ENCODE measurements at places on chromosomes 7 and 10.

- H3K27me3 ChIP-seq = peaks cover 28% of the 10 kb centered on the region
- H3K4me3 ChIP-seq = no peak overlapping the region
- no peak overlapping the region for H3K27ac ChIP-seq
- no peaks in the 10 kb centered on the region for H3K36me3 ChIP-seq
Measured at GRCh38 chr7:23938937-23939552, 229.0 kb downstream of the STK31 start.

GRCh38 chr7:146375170-146375569 is 258.6 kb downstream of the CNTNAP2 start:
- no peaks in the 10 kb centered on the region for H3K27me3 ChIP-seq
- no peak overlapping the region for H3K27ac ChIP-seq
- no peaks in the 10 kb centered on the region for H3K36me3 ChIP-seq
- no peak for DNase-seq
- H3K4me1 ChIP-seq = no peaks in the 10 kb centered on the region
- no peak overlapping the region for H3K4me3 ChIP-seq

DNA sequence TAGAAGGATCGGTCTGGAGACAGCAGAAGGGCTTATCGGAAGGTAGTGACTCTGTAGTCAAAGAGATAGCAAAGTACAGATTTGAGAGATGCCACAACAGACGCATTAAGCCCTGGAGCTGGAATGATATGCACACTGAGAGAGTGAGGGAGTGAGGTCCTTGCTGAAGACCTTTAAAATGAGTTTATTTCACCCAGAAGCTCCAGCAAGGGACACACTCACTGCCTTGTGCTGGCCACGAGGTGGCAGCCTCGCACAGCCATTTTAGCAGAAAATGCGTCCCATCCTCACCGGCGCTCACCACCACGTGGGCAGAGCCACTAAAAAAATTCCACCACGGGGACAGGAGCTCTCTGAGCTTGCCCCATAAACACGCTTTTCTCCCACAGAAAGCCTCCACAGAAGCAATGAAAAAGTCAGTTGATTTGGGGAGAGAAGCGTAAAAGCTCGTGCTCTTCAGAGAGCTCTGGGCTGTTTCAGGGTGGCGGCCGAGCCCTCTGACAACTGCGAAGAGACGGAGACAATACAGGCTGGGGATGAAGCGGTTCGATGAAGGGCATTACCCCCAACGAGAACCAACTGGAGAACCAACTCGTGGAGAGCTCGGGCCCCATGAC is 163.0 kb upstream of the KLF14 start:
- H3K4me1 ChIP-seq = peaks cover 86% of the 10 kb centered on the region
- H3K4me3 ChIP-seq = peak overlapping the region; percentile 56
- peak overlapping the region; percentile 91 for H3K27ac ChIP-seq
- peak; percentile 78 for DNase-seq
- peaks cover 83% of the 10 kb centered on the region for H3K36me3 ChIP-seq

- no peak overlapping the region for H3K4me3 ChIP-seq
- peak; percentile 77 for DNase-seq
- H3K27me3 ChIP-seq = peaks cover 25% of the 10 kb centered on the region
- H3K4me1 ChIP-seq = peaks cover 18% of the 10 kb centered on the region
- H3K27ac ChIP-seq = no peak overlapping the region
Measured at GRCh38 chr10:30687698-30688213, 58.2 kb upstream of the LYZL2 start.

DNA sequence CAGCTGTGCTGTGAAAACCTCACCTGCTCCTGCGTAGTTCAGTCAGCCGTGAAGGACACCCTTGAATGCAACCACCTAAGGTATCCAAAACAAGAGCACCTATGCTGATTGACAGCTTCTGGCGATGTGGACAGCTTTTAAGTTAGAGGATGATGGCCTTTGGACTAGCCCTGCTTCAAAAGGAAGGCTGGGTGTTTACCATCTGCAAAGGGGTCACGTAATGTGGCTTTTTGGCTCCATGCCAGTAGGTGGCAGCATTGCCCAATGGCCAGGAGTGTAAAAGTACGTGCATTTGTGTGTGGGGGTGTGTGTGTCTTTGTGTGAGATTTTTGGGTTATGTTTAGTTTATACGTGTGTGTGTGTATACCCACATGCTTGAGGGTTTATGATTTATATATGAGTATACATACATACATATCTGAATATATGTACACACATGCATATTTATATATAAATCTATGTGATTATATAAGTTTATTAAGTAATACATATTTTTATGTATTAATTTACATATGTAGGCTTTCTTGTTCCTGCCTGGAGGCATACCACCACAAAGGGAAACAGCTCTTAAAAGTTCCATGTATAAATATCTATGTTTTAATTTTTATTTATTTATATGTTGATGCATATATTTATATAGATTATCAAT is 236.3 kb upstream of the ANKRD30A start:
- peak; percentile 43 for DNase-seq
- no peak overlapping the region for H3K27ac ChIP-seq
- no peaks in the 10 kb centered on the region for H3K27me3 ChIP-seq
- H3K4me1 ChIP-seq = no peaks in the 10 kb centered on the region
- no peaks in the 10 kb centered on the region for H3K36me3 ChIP-seq

DNA sequence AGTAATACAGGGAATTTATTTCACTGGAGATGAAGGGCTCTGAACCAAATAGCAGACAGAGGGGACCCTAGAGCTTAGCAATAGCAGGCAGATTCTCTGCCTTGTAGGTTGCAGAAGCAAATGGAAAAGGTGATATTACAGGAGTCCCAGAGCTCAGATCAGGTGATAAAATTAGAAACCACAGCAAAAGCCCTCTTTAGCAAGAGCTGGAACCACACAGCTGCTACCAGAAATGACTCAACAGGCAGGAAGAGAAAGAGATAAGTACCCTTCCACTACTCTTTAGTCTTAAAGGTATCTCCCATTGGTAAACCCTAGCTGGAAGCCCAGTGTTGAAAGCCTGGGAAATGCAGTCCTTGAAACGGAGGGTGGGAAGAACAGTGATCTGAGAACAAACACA is 535.6 kb upstream of the GHITM start:
- no peak overlapping the region for H3K4me3 ChIP-seq
- H3K4me1 ChIP-seq = no peaks in the 10 kb centered on the region
- DNase-seq = no peak
- no peak overlapping the region for H3K27ac ChIP-seq
- no peaks in the 10 kb centered on the region for H3K27me3 ChIP-seq

DNA sequence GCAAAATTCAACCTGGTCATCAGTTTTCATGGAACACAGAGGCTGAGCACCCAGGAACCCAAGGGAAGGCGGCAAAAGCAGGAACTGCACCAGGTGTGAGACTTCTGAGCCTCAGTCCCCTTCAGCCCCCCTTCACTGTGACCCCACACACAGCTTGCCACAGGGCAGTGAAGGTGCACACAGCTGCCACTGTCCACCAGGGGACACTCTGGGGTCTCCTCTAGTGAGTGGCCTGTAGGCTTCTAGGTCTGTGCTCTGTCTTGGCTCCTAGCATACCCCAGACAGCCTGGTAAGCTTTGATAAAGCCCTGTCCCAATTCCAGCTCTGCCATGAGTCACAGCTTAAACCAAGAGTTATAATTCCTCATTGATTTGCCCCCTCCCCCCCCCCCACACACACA is 12.1 kb downstream of the KCNH2 start:
- H3K27ac ChIP-seq = no peak overlapping the region
- DNase-seq = no peak

GRCh38 chr7:2719007-2719406 is 31.0 kb downstream of the AMZ1 start:
- H3K4me1 ChIP-seq = peaks cover 59% of the 10 kb centered on the region
- H3K4me3 ChIP-seq = no peak overlapping the region
- H3K27me3 ChIP-seq = peaks cover 49% of the 10 kb centered on the region
- DNase-seq = peak; percentile 74
- H3K36me3 ChIP-seq = peaks cover 3% of the 10 kb centered on the region

Measured in activated naive CD8-positive, alpha-beta T cell treated with anti-CD3 and anti-CD28 coated beads for 36 hours (primary cell).